ENCODE measurements at places on chromosomes 3 and 15.
A peak's percentile ranks its signal among the peaks of the same experiment; 100 is the strongest.

DNA sequence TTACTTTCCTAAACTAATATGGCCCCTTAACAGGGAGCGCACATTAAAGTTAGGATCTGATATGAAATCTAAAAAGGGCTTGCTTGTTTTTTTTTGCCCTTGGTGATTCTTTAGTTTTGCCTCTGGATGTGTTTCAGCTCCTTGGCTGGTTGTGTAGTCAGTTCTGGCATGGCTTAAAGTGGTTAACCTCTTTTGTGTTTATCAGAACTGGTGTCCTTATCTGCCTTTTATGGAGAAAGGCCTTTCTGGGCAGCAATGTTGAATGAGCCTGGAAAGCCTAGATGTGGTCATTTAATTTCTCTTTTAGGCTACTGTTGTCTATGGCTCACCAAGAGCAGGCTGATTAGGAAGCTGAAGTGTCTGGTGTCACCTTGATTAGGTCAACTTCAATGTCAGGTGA, 254.5 kb upstream of the ROPN1 start:
- DNase-seq: no peak

GRCh38 chr15:38624244-38625205, 59.9 kb upstream of the RASGRP1 start:
- DNase-seq: no peak

DNA sequence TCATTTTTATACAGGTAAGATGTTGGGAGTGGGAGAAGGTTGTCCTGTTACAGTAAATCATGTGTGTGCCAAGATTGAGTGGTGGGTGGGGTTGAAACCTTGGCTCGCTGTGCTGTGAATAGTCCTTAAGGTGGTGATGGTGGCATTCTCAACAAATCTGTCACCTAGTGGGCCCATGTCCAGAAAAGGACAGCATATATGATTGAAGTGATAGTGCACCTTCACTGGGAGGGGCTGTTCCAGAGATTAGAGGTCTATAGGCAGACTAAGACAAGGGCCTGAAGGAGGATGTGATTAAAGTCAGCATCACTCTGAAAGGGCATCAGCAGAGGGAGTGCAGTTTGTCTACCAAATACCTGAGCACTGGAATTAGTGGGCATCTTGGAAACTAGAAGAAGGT, 374.2 kb upstream of the C2CD4B start:
- no peak for DNase-seq

DNA sequence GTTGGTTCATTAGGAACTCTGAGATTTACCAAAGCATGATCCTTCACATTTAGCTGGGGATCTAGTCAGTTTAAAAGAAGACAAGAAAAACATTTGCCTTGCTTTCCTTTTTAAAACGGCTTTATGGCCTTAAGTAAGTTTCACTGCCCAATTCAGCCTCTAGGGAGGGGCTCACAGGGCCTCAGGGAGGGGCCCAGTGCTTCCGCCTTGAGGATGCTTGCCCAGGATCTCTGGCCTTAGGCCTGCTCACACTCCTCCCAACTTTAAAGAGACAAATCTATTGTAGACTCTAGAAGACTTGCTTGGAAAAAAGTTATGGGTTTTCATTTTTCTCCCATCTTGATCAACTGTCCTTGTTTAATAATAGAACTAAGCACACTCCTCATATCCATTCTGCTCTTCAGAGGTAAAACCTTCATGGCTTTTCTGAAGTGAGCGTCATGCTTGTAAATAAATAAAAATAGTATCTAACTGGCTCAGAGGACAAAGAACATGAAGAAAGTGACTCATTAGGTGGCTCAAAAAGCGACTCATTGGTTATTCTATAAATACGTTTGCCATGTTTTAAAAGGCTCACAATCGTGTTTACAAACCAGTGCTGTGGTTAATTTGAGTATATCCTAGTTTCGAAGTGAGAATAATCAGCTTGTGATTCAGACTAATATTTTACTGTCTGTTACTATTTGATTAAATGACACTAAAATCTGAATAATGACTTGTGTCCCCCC, 13.7 kb downstream of the PDHB start:
- DNase-seq: no peak

- DNase-seq: no peak
These were observed 16.3 kb upstream of the VPS8 start for GRCh38 chr3:184795522-184796190.

- no peak for DNase-seq
These were observed 6.2 kb downstream of the MYO1E start for GRCh38 chr15:59366333-59367021.

DNA sequence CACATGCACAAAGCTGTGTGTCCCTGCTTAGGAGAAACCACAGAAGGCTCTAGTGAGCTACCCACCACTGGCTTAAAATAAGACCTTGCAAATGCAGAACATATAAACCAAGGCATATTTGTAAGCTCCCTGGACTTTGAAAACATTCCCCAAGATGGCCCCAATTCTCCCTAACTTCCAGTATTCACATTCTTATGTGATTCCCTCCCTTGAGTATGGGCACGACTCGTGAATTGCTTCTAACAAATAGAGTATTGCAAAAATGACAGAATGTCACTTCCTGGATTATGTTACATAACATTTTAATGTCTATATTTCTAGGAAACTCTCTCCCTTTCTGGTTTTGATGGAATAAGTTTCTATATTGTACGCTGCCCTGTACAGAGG, 131.8 kb upstream of the MCTP2 start:
- DNase-seq: no peak

DNA sequence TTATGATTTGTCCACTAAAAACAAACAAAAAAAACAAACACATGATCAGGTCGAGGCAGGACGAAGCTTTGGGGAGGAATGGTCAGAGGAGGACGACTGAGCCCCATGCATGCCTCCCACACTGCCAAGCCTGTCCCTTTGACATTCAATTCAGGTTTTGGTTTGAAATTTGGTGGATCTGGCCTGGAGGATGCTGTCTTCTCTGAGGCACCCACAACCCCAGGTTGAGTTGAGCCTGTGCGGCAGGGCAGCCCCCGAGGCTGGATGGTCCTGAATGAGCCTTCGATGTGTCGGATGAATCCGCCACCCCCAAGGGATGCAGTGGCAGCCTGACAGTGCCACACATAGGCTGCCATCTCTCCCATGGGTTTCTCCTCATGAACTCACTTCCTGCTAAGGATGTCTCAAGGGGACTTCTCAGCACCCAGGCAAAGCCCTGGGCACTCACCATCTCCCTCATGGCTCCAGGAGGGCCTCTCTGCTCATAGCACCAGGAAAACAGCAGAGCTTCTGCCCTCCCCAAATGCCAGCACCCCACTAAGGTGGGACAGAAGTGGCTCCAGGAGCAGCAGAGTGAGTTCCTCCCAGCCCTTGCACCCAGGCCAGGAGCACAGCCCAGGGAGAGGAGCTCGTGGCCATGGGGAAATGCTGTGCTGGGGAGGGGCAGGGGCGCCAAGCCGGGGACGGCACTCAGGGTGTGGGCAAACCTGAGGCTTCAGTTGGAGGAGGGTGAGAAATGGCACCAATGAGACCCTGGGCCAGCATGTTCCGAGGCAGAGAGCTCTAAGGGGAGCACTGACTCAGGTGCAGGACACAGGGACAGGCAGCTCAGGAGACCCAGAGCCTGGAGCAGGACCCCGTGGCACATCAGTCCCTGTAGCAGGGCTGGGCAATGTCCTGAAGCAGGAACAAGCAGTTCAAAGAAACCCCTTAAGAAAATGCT, 18.5 kb downstream of the PRR23E start:
- no peak for DNase-seq

- peak; percentile 94 for DNase-seq
These were observed at the start of gene ARIH1 for GRCh38 chr15:72473614-72474465. ARIH1 (plus strand) TSS chr15:72474330; CDS start chr15:72474640, 310 bp downstream.
